ENCODE measurements at places on chromosomes 5 and 9. TPM values are rescaled to one million over a fixed set of nuclear protein-coding genes. Genes with fewer than 3 reads are reported as not detected.

The OTP gene
- not detected for polyA plus RNA-seq

The ANKH gene
- polyA plus RNA-seq = 10.8 TPM

The CSF1R gene
- polyA plus RNA-seq = 8.5 TPM

The PCDHB16 gene
- polyA plus RNA-seq = 0.12 TPM

The CFAP77 gene
- not detected for polyA plus RNA-seq

The CDO1 gene
- polyA plus RNA-seq = 1.0 TPM

The SH3GL2 gene
- polyA plus RNA-seq = 8.0 TPM

The FBP2 gene
- polyA plus RNA-seq = 22.0 TPM

DNA sequence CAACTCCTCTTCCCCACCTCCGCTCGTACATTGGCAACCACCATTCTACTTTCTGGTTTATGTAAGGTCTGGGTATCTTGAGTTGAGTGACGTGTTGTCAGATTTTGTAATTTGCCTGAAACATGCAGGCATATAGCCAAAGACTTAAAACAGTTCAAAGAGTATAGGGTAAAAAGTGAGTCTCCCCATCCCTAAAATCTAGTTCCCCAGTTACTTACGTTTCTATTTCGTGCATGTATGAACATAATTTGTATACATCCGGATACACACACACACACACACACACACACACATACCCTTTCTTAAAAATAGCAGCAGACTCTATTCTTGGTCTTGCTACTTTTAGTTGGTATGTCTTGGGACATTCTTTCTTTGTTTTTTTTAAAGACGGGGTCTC is 915 bp downstream of the HSDL2 start:
- DNase-seq = no peak

DNA sequence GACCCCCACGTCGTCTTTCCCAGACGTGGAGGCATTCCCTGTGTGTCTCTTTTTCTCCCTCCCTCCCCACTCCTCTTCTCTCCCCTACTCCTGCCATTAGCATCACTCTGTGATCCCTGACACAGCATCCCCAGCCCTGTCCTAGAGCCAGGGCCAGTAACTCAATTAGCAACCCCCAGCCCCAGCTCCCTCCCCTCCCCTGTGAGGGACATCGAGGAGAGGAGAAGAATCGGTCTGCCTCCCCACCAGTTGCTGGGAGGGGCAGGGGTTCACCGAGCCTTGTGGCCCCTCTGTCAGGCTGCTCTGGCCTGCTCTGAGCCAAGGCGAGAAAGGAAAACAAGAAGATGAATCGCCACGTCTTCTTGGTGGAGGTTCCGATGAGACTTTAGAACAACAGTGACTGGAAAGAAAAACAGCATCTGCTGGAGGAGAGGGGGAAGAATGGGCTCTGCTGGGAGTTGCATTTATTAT is 123.1 kb downstream of the PAPPA start:
- no peak for DNase-seq

DNA sequence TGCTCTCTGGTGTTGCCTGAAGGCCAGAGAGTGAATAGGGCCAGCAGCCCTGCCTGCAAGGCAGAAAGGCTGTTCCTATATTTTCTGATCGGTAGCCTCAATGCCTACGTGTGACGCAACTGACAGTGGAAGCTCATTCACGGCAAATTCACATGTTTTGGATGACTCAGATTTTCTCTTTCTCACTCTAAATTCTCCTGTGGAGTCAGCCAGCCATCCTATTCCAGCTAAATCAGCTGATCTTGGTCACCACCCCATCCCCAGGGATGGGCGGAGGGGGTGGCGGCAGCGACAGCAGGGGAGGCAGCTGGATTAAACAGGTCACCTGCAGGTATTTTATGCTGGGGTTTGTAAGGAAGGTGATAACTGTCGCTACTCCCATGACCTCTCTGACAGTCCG is 52.3 kb downstream of the ZNF510 start:
- DNase-seq = no peak

GRCh38 chr9:104767507-104767906 is 3.6 kb downstream of the NIPSNAP3B start:
- DNase-seq = no peak

GRCh38 chr9:126788634-126789349 is 16.0 kb upstream of the ZBTB43 start:
- no peak for DNase-seq

GRCh38 chr5:151469992-151470391 is 22.6 kb downstream of the SLC36A1 start:
- DNase-seq = no peak

- DNase-seq = no peak
These were observed 31.0 kb downstream of the TMEM252 start for GRCh38 chr9:68509689-68510088.

DNA sequence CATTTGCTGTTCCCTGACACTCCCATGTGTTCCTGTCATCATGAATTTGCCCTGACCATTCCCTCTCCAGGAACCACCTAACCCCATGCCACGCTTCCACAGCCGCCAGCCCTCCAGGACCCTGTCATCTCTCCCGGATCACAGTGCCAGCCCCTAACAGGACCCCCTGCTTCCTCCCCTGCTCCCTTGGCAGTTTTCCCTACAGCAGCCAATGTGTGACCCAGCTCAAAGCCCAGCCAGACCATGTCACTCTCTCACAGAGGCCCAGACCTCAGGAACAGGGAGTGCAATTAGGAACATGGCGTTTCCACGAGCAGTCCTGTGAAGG is 8.1 kb downstream of the FOXE1 start:
- no peak for DNase-seq

DNA sequence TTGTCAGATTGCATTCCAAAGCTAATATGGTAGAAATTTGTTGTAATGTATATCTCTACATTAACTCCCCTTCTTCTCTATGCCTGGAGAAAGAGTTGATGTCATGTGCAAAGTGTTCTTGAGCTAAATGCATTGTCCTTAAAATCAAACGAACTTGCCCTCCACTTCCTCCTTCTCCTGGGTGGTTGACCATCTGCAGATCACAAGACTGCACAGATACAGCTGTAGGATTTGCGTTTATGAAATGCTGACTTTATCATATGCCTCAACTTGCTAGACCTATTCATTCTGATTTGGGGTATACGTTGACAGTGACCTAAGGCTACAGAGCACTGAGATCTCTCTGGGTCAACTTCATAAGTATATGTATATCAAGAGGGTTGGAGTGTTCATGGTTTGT is 8.3 kb downstream of the TRIM32 start:
- DNase-seq = no peak

GRCh38 chr9:112224401-112225289 is 49.5 kb upstream of the SUSD1 start:
- no peak for DNase-seq
